ENCODE measurements at places on chromosomes 1 and 21.
A peak's percentile ranks its signal among the peaks of the same experiment; 100 is the strongest.

GRCh38 chr1:20153000-20153418, 13.9 kb downstream of the PLA2G2F start:
- DNase-seq = no peak

DNA sequence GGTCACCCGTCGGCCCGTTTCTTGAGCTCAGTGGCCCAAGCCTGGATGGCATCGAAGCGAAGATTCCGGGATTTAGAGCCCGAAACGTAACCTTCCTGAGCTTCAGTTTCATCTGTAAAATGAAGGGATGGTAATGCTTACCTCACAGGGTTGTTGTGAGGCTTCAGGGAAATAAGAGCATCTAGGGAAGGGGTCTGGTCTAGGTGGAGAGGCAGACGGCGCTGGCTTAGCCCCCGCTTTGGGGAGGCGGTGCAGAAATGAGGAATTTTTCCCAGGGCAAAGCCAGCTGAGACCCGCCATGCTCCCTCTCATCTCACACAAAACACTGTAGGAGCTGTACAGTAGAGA, 717 bp upstream of the MYCL start:
- no peak for DNase-seq

- DNase-seq = no peak
Measured at GRCh38 chr1:89998306-89998705, 3.4 kb downstream of the ZNF326 start.

- peak; percentile 40 for DNase-seq
Measured at GRCh38 chr1:167439301-167439988, 78.9 kb downstream of the CD247 start.

- DNase-seq = no peak
Measured at GRCh38 chr1:2108213-2108876, 58.1 kb downstream of the PRKCZ start.

DNA sequence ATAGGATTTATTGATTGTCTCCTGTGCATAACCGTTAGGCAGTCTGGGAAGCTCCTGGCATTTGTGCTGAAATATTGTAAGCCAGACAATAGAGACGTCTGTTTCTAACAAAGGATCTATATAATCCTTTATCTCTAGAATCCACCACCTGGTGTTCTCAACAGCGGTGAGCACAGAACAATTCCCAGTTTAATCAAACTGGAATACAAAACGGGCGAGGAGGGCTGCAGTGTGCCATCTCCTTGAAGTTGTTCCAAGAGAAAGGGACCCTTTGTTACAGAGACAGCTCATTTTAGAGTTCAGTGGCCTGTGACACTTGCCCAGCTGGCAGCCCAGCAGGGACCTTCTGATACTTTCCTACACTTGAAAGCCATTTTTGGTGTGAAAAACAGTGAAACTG, 162.8 kb upstream of the IVNS1ABP start:
- DNase-seq = no peak

GRCh38 chr1:9860887-9861286, 37.1 kb upstream of the CLSTN1 start:
- no peak for DNase-seq

GRCh38 chr1:217982331-217983050, 302.6 kb upstream of the RRP15 start:
- no peak for DNase-seq

GRCh38 chr1:180620581-180620980, 11.2 kb upstream of the XPR1 start:
- DNase-seq = no peak

- no peak for DNase-seq
Measured at GRCh38 chr1:8211883-8212579, 105.9 kb upstream of the SLC45A1 start.

GRCh38 chr1:60924964-60925798, 157.2 kb upstream of the NFIA start:
- DNase-seq = no peak

- no peak for DNase-seq
Measured at GRCh38 chr1:31529999-31530684, 46.2 kb upstream of the TINAGL1 start.

DNA sequence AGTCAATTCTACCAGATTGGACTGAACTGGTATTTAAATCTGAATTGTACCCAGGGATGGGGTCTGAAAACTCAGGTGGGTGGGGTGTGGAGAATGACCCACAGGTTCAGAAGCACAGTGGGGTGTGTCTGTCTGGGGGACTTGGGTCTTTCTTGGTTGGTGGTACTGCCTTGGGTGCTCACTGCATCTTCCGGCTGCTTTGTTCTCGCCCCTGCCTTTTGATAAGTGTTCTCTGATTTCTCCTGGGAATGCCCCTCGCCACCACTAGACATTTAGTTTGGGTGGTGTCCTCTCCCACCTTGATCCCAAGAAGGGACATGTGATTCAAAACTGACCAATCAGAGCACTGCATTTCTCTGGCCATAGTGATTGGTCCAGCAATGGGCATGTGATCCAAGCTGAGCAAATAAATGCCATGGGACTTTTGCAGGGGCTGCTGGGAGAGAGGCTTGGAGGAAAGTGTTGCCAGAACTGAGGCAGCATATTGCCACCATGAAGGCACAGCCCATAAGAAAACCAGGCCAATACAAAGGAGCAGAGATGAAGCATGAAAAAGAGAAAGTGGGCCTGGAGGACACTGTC, 270.5 kb downstream of the NPHP4 start:
- no peak for DNase-seq

GRCh38 chr21:38885909-38886308, 80.2 kb downstream of the ETS2 start:
- DNase-seq = no peak

GRCh38 chr1:98133131-98133530, 212.3 kb upstream of the DPYD start:
- DNase-seq = no peak

GRCh38 chr1:6600410-6601048, 2.1 kb downstream of the KLHL21 start:
- no peak for DNase-seq

GRCh38 chr1:31135973-31136600, 70.6 kb upstream of the PUM1 start:
- no peak for DNase-seq

DNA sequence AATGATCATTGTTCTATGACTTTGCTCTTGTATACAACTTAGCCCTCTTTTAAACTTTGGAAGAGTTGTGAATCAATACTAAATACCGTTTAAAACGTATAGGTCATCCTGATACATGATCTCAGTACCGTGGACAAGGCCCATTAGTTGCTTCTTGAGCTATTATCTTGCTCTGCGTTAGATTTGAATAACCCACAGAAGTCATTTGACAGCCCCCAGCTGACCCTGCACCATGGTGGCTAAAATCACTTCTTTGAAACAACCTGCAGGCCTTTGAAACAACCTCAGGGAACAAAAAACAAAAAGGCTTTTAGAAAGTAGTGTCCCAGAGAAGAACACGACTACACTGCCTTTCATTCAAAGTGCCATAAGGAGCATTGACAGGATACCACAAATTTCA, 473.0 kb upstream of the ADGRL2 start:
- no peak for DNase-seq

DNA sequence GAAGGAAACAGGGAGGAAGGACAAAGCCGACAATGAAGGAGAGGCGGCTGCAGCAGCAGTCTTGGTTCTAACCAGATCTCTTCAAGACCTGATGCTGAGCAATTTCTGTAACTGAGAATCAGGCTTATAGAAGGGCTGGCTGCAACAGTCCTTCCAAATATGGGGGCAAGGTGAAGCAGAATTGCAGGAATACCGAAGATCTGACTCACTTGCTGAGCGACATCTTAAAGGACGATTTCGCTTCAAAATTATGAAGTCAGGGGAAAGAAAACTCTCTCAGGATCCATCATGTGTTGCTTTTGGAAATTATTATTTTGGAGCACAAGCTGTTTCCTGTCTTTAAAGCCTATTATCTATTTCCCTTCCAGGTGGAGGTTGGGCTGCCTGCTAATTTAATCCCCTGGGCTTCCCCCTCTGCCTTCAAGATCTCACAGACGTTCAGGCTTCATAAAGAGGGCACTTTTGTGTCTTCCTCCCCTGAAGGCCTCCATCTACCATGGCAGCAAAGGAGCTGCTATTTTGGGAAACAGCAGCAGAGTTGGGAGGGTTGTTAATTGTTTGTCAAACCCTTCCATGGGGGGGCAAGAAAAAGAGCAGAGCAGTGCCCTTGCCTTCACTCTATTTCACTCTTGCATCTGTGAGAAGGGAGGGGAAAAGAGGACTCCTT, 10.8 kb upstream of the IER5 start:
- no peak for DNase-seq

GRCh38 chr1:213976665-213977485, 10.9 kb upstream of the PROX1 start:
- no peak for DNase-seq

DNA sequence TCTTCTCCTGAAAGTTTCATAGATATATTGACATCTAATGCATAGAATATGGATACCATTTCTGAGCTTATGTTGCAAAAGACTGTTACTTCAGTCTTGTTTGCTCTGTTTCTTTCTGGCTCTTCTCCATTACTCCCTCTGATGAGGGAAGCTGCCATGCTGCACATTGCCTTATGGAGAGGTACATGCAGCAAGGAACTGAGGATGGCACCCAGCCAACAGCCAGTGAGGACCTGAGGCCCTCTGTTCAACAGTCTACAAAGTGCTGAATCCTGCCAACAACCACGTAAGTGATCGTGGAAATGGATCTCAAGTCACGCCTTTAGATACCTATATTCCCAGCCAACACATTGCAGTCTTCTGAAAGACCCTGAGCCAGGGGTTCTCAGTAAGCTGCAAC, 66.6 kb upstream of the ADAMTS5 start:
- DNase-seq = no peak

DNA sequence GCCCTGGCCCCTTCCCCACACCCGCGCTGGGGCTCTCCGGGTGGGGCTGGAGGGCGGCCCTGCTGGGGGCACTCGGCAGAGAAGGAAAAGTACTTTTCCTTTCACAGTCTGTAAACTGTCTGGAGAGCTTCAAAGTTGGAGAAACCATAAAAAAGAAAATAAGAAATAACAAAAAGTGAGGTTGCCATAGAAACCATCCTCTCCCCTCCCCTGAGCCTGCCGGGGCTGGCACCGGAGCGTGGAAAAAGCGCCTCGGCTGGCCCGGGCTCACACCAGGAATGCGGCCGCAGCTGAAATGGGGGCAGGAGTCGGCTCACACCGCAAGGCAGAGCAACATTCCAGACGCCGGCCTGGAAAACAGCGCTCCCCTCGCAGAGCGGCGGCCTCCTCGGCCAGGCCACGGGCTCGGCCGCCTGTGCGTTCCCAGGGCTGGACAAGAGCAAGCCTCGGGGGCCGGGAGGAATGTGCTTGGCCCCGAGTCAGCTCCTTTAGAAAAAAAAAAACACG, 69.2 kb downstream of the MORN1 start:
- no peak for DNase-seq

GRCh38 chr1:170303034-170303433, 157.3 kb downstream of the NTMT2 start:
- DNase-seq = no peak

DNA sequence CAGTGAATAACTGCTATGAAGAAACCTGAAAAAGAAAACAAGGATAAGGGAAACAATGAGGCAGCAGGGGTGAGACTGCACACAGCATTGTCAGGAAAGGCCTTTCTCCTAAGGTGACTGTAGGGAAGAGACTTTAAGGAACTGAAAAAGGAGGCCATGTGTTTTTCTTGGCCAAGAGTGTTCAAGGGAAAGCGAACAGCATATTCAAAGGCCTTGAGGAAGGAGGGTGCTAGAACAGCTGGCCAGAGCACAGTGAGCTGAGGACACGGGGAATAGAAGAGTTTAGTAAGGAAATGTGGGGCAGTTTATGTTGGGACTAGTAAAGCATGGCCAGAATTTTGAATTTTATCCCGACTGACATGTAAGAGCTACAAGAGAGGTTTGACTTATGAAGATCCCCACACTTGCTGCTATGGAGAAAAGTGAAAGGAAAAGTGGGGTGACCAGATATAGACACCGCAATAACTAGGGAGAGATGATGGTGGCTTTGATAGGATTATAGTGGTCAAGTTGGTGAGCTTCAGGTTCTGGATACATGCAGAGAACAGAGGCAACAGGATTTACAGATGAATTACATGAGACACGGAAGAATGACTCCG, 1.4 kb downstream of the RWDD2B start:
- no peak for DNase-seq

- no peak for DNase-seq
Measured at GRCh38 chr1:203096566-203096965, 10.8 kb upstream of the MYOG start.

- no peak for DNase-seq
Measured at GRCh38 chr1:234769284-234769985, 159.5 kb upstream of the IRF2BP2 start.

All from stimulated activated CD4-positive, alpha-beta T cell treated with anti-CD3 and anti-CD28 coated beads, Interleukin-12 subunit alpha, Interleukin-12 subunit beta, amount 100 ng/mL, for 4 hours (primary cell).